ENCODE measurements at places on chromosomes 6 and 20.

- no peak for DNase-seq
Observed at GRCh38 chr20:25288291-25289181, 40.7 kb downstream of the PYGB start.

DNA sequence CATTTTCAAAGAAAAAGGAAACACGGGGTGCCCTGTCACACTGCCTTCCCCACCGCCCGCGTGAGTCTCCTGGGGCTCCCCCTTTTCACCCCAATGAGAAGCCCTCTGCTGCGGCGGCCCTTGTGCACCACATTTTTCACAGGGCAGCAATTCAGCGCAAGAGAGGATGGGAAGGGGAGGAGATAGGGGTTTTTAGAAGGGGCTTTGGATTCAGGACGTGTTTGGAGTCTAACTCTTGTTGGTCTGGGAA lies 726 bp upstream of the ARFGEF3 start:
- no peak for DNase-seq

- DNase-seq, result no peak
Observed at GRCh38 chr20:41078329-41078728, 49.7 kb downstream of the TOP1 start.

GRCh38 chr6:14758421-14759081 lies 487.3 kb upstream of the JARID2 start:
- DNase-seq, result peak; percentile 34

DNA sequence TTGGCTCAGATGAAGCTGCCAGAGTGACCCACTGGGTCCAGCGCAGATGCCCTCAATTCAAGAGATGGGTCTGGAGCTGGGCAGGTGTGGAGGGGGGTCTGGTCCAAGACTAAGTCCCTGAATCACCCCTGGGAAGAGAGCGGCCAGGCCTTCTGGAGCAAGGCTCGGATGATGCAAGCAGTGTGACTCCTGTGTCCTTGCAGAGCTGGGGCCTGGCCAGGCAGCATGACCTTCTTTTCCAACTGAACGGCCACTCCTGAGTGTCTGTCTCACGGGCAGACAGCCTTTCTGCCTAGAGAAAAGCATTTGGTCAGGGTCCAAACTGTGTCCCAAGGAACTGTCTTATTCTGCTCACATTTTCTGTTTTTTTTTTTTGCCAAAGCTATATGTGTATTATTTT lies 42.6 kb upstream of the FNDC1 start:
- DNase-seq, result no peak

DNA sequence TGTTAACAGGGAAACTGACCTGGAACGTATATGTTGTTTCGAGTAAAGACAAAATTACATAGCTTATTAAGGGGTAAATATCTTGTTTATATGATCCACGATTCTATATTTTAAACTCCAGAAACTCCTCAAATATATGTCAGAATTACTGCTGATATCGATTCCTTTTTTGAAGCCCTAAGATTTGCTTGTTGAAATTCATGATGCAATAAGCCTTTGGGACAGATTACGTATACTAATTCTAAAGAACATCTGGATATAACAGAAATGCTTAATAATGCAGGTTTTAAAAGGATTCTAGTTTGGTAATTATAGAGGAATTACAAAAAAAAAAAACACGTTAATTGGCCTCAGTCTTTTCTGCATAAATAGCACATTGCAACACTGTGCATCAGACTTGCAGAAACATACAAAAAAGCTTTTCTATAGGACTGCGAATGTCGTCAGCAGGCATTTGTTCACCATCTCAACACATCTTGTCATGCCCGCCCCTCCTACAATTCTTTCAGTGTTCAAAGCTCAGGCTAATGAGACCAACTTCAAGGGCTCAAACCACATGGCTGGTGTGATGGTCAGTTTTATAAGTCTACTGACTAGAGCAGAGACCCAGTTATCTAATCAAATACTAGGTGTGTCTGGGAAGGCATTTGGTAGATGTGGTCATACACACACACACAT lies 74.9 kb downstream of the AGPAT4 start:
- no peak for DNase-seq

GRCh38 chr6:79494841-79495240 lies 42.4 kb downstream of the LCA5 start:
- DNase-seq, result no peak

- peak; percentile 53 for DNase-seq
Observed at GRCh38 chr20:43537921-43538877, 20.6 kb upstream of the SGK2 start.

- DNase-seq, result no peak
Observed at GRCh38 chr6:74578339-74578738, 627.5 kb downstream of the COL12A1 start.

DNA sequence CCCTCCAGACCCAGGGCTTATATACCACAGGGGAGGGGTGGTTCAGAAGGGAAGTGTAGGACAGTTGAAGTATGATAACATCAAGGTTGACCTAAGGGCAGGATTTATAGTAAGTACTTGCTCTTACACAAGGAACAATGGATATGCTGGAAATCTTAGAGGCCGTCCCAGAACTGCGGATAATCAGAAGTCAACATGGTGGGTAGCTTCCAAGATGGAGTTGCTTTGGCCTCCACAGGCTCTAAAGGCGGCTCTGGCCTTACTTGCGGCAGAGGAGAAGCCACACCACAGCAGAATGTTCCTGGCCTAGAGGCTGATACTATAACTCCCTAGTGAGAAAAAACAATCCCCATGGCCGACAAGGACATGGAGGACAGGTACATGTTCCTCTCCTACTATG lies 344.7 kb downstream of the CDC5L start:
- no peak for DNase-seq

DNA sequence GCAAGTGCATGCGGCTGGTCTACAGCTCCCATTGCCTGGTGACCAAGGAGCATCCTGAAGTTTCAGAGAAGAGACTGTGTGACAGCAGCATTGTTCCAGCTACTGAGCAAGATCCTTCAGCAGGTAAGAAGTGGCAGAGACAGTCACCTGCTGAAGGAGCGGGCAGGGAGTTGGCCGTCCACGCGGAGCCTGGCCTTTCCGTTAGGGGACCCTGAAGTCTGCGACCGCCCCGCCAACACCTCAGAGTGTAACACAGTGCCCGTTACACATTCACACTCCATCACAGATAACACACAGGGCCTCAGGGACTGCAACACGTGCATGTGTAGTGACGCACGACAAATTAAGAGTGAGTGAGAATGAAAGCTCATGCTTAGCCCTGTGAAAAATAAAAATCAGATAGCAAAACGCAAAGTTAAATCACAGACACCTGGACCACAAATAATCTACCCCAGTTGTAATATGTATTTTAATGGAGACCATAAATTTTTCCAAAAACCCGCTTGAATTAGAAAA lies 94.2 kb downstream of the IRF4 start:
- no peak for DNase-seq

- DNase-seq, result no peak
Observed at GRCh38 chr20:63147532-63147931, 68.4 kb downstream of the YTHDF1 start.

DNA sequence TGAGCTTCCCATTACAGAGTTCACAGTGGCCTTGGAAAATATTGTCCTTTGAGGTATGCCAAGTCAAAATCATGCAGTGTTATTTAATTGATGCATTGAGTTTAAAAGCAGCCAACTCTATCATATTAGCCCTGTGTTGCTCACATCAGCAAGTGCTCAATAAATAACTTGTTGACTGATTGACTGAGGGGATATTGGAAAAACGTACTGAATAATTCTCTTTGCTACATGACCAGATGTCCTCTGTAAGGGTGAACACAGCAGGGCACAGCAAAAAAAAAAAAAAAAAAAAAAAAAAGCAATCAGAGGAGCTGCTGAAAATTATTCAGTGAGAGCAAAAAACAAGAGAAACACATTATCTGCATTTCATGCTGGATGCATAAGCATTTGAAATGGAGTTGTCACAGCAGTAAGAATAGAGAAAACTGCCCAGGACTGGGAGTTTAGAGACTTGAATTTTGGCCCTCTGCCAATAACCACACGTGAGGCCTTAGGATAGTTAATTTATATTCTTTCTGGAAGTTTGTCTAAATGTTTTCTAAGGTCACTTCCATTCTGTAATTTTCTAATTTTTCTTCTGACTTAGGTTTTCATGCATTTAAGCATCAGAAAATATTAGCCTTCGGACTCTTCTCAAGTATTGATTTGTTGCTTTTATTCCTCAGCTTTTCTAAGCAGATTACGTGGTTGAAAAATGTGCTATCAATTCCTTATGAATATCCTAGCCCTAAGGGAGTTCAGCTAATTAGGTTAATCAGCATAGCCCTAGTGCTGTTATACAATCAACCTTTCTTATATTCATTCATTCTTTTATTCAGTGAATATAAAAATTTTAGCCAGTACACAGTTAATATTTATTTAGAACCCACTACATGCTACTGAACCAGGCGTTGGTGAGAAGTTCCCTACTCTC lies 246.8 kb upstream of the STXBP5 start:
- no peak for DNase-seq

- DNase-seq, result peak; percentile 57
Observed at GRCh38 chr6:14660806-14661579, 543.4 kb downstream of the CD83 start.

DNA sequence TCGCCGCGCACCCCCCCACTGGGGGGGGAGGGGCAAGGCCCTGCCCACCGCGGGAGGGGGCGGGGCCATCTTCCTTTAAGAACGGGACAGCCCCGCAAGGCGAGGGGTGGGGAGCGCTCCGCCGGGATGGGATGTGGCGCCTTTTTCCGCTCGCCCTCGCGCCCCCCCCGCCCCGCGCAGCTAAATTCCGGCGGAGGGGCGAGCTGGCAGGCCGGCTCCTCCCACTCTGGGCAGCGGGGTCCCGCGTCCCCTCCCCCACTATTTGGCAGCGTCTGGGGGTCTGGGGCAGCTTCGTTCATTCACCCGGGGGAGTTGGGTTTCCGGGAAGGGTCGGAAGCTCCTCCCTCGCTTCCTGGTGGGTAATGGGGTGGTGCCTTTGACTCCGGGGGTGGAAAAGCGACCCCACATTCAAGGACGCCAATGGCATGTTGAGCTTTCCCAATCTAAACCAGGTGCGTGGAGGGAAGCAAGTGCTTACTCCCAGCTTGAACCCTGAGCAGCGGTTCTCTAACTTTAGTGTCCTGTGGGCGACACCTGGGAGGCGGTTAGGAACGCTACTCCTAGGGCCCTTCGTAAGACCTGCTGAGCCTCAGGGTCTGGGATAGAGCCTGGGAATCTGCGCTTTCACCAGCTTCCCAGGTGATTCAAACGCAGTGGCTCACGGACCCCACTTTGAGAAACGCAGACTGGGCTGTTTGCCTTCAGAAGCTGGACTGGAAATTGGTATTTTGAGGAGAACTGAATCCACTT lies 927 bp downstream of the ASXL1 start:
- DNase-seq, result peak; percentile 85

DNA sequence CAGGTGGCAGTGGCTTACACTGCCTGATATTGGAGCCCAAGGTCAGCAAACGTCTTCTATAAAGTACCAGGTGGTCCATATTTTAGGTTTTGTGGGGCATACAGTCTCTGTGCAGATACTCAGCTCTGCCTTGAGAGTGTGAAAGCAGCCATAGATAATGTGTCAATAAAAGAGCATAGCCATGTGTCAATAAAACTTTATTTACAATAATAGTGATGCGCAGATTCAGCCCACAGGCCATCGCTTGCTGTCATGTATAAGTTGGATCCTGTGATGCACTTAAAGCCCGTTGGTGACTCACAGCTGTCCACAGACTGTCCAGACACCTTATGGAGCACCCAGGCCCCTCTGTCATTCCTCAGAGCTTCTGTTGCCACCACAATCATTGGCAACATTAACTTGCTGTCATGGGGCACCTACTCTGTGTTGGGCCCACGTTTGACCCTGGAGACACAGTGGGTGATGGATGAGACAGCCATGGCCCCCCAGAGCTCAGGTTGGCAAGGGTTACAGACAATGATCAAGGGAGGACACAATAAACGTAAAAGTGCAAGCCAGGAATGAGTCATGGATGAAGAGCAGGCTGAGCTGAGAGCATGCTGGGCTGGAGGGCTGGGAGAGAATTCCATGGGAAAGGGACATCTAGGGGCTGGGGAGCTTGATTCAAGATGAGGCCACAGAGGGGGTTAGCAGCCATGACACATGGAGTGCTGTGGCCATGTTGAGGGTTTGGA lies 173.6 kb downstream of the TAF4 start:
- DNase-seq, result no peak

DNA sequence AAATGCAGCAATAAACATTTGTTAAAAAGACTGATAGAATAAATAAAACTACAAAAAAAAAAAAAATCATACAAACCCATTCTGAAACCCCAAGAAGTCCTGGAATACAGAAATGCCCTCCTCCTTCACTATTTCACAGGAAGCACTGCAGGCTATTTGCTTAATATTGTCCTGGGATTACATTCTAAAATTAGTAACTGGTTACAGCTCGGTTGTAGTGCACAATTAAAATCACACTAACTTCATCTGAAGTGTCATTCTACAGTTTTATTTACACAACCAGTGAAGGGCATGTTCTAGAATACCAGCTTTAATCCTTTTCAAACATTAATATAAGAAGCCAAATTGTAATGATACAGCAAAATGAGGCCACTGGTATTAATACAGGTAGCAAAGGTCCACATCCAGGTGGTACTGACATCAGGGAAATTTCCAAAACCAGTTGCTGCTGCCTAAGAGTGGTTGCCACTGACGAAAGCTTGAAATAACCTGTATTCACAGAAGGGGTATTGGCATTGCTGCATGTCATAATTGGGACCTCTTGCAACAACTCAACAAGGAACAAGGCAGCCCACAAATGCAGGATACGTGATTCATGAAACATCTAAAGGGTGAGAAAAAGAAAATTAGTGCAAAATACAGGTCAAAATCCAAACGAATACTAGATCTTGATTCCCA lies 26.9 kb downstream of the AKIRIN2 start:
- no peak for DNase-seq

DNA sequence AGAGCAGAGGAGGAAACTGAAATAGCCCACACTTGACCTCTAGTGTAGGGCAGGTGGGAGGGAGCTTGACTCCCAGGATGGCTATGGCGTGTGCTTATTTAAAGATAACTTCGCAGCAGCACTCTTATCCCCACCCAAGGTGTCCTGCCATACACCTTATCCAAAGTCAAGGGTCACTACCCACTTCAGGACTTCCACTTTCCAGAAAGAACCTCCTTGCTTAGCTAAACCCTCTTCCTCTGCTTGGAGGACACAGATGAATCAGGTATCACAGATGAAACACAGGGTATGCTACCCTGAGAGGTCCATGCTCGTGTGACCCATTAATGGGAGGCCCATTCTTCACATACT lies 2.3 kb downstream of the RIN2 start:
- DNase-seq, result no peak

DNA sequence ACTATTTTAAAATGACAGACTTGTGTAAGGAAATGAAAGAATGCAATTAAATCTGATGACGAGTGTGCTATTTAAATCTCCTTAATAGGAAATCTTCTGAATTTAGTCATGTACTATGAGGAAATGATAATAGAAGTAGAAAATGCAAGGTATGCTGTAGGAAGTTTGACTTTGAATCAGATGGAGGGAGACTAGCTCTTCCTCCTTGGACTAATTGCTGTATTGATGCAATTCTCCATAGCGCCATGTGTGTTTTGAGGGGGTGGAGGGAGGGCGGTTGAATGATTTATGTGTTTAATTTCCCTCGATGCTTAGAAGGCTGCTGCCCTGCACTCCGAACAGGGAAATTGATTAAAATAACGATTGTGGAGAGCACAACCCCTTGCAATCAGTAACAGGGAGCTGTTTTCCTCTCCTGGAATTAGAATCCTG lies 214.4 kb upstream of the PRND start:
- DNase-seq, result no peak

GRCh38 chr6:42569102-42570028 lies 5.5 kb downstream of the UBR2 start:
- no peak for DNase-seq
